Non-pigmented ciliary epithelial cell (primary cell): ENCODE measurements at places on chromosomes 5 and 9.
A peak's percentile ranks its signal among the peaks of the same experiment; 100 is the strongest.

GRCh38 chr5:118220556-118221195, 767.7 kb downstream of the DTWD2 start:
- DNase-seq, result no peak

DNA sequence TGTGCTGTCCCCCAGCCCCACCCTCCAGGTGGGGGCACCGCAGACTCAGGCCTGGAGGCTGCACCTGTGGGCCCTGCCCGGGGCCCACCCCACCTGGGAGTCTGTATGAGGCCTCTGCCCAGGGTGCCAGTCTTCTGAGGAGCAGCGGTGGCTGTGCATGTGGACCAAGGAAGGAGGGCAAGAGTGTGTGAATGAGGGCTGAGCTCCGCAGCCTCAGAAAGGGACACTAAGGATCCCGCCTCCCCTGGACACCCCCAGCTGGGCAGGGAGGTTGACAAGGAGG, 19.1 kb downstream of the FGD3 start:
- no peak for DNase-seq

GRCh38 chr5:153222936-153223335, 267.5 kb upstream of the GRIA1 start:
- DNase-seq, result peak; percentile 42

DNA sequence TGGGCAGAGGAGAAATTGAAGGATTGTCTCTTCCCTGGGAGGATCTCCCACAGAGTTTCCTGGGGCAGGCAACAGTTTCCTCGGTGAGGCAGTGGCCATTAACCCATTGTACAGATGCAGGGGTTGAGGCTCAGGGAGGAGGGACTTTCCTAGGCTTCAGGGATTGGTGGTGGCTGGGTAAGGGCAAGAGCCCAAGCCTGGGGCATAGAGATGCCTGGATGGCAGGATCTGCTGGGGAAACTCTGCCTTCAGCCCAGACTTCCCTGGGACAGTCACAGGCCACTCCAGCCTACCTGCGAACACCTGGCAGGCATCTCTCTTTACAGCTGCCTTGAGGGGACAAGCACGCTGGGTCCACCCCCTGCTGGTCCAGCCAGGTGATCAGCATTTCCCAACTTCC, 3.6 kb upstream of the CSF2 start:
- no peak for DNase-seq

- DNase-seq, result no peak
Measured at GRCh38 chr5:57292336-57292735, 118.5 kb downstream of the GPBP1 start.

DNA sequence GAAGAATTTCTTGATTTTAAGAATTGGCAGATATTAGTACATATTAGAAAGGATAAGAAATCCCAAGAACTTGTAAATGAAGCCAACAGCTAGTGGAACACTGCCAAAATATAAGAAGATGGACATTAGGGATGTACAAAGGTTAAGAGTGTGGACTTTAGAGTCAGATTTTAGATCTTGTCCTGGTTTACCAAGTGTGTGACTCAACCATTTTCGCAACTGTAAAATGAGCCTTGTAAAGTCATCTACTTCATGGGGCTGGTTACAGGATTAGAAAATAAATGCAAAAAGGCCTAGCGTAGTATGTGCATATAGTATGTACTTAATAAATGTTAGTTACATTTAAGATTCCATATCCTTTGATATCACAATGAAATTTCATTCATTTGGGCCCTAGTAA, 260.0 kb downstream of the RAB3C start:
- DNase-seq, result no peak

DNA sequence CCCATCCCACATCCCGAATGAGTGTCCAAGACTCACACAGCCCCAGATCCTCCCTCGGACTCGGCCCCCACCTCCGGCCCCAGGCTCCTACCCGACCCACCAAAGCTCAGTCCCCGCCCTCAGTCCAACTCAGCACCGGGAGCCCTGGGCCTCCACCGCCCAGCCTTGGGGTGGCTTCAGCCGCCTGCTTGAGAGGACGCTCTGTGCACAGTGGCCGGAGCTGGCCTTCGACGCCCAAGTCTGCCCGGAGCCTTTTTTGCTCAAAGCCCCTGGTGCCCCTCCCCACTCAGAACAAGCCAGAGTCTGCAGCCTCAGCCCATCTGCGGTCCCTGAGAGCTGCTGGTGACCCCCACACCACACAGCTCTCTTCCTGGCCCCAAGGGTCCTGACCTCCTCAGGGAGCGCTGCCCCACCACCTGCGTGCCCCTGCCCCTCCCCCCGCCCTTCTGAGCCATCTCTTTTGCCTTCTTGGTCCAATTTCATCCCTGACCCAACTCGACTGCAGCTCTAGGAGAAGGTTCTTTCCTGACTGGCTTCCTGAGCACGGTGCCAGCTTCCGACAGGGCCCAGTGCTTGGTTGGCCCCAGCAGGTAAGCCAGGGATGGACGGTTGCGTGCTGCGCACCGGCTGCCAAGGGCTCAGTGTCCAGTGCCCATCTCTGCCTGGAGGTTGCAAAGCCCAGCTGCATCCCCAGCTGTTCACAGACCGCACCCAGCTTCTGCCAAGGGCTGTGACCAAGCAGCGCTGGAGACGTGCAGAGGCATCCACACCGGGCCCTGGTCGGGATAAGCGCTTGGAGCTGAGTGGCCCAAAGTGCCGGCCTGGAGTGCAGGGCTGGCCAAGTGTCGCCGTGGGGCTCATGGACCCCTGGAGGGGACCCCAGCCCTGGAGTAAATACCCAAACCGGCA, 27.7 kb upstream of the NSMF start:
- DNase-seq, result no peak

DNA sequence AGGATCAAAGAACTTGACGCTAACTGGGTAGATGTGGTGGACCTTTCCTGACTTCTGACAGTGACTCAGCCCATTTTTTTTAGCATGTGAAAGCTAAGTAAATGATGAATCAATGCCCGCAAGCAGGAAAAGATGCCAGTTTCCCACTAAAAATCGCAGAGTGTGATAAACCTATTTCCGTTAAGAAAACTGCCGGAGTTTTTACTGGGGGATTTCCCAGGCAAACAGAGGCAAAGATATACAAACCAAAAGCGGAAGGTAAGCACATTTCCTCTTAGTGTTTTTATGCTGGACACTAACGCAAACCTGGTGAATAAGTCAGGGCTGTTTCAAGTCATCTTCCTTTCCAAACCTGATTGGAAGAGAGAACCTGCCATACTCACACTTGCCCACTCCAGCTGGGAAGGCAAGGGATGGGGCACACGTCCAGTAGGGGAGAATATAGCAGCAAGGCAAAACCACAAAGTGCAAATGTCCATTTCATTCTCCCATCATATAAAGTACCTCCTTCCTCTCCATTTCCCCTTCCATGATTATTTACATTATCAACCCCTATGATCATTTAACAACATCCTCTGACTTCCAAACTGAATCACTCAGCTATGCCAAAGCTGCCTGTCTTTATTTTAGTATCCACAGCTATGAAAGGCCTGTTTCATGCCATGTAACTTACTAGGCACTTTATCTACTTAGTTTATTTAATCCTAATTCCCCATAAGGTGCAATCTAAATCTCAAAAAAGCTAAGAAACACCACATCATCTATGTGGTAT, 349.7 kb upstream of the RFX3 start:
- DNase-seq, result peak; percentile 80

DNA sequence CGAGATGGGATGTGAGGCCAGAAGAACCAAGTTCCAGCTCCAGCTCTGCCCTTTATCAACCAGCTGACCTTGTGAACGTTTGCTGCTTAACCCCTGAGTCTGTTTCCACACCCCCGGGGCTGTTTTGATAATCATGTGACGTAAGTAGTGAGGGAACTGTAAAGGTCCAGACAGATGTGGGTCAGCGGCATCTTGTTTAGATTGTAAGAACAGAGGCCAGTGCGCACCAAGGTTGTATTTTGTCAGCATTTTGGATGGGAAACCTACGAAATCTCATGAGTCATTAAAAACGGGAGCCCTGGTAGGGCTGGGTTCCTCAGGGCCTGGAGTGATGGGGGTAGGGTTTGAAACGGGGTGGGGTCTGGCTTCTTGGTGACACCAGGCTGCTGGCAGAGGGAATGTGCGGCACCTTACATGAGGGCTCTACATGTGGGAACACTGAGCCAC, 13.8 kb upstream of the COL15A1 start:
- DNase-seq, result no peak

DNA sequence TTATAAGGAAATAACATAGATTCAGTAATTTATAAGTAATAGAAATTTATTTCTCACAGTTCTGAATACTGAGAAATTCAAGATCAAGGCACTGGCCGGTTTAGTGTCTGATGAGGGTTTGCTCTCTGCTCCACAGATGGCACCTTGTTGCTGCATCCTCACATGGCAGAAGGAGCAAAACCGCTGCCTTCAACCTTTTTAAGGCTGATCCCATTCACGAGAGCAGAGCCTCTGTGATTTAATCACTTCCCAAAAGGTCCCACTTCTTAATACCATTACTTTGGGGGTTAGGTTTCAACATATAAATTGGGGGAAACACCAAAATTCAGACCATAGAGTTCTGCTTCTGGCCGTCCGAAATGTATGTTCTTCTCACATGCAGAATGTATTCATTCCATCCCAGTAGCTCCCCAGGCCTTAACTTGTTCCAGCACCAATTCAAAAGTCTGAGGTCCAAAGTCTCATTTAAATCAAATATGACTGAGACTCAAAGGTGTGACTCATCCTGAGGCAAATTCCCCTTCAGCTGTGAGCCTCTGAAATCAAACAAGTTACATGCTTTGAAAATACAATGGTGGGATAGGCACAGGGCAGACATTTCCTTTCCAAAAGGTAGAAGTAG, 30.6 kb downstream of the BAAT start:
- DNase-seq, result no peak

GRCh38 chr5:133995341-133995740, 9.4 kb downstream of the VDAC1 start:
- DNase-seq, result no peak

GRCh38 chr9:83431101-83432060, 106.8 kb downstream of the FRMD3 start:
- DNase-seq, result no peak

- no peak for DNase-seq
Measured at GRCh38 chr5:169157064-169157463, 143.9 kb downstream of the SLIT3 start.

GRCh38 chr9:7976856-7977255, 177.3 kb upstream of the DMAC1 start:
- no peak for DNase-seq

DNA sequence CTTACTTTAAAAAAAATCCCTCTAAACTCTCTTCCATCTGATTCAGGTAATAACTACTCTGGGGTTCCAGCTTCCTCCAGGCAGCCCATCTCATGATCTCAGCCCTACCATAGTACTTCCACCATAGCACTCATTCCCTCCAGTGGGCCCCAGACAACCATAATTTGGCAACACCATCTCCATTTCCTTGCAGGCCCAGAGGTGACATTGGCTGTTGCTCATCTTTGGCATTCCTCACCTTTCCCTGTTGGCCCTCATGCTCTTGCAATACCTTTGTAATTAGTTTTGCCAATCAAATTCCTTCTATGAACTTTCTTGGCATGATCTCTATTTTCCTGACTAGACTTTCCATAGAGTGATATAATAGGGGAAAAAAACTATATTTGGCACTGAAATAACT, 60.1 kb downstream of the TAF11L14 start:
- DNase-seq, result no peak

DNA sequence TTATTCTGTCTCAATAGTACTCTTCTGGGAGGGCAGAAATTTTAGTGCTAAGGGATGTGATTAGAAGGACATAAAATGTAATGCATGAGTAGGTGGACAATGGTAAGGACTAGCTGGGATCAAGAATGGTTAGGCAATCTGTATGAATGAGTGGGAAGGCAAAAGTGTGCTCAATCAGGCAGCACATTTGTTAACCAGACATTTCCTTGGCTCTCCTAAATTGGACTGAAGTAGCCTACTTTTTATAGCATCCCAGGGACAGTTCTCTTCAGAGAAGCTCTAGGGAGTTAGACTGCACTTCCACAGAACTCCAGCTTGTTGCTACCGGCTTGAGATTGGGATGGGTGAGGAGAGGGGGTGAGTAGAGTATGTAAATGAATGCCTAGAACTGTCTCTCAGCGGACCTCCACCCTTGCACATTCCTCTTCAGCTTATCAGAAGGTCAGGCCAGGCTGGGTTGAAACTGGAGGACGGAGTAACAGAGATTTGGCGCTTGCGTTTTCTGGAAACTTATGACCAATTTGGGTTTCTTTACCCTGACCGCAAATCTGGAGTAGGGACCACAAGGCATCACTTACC, 19.0 kb upstream of the ARL14EPL start:
- DNase-seq, result no peak

DNA sequence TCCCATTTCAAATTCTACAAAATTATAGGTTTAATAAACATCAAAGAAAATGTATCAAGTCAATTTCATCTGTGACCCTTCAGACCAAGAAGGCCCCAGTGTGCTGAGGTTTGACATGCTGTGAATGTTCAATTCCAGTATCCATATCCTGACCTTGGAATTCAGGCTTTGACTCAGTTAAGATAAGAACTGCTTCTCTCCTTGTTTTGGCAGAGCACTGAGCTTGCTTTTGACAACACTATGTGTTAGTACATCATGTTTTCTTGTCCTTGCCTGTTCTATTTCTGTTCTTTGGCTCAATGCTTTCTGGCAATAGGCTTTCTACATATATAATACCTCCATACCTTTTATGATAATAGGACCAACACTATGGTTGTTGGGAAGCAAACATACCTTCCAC, 105.6 kb downstream of the PLCXD3 start:
- no peak for DNase-seq

- DNase-seq, result no peak
Measured at GRCh38 chr9:16293610-16294009, 576.9 kb downstream of the BNC2 start.

GRCh38 chr5:1731091-1731639, 68.5 kb downstream of the MRPL36 start:
- DNase-seq, result no peak

- DNase-seq, result no peak
Measured at GRCh38 chr9:120177121-120177520, 402.8 kb downstream of the CDK5RAP2 start.

- DNase-seq, result no peak
Measured at GRCh38 chr5:137589185-137589584, 90.1 kb upstream of the SPOCK1 start.

DNA sequence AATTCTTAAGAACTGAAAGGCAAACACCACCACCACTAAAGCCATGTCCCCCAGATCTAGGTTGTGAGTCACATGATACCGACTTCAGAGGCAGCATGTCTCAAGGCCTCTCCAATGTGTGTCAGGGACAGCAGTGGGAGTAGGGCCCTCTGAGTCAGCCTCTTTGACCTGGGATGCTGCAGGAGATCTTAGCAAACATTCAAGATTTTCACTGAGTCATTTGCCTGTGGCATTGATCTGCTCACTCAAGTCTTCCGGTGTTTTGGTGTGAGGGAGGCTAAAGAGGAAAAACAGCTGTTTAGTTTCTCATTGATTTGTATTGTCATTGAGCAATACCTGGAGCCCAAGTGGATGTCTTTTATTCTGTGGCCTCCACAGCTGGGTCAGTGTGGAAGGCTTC, 36.1 kb downstream of the TMC1 start:
- peak; percentile 91 for DNase-seq

DNA sequence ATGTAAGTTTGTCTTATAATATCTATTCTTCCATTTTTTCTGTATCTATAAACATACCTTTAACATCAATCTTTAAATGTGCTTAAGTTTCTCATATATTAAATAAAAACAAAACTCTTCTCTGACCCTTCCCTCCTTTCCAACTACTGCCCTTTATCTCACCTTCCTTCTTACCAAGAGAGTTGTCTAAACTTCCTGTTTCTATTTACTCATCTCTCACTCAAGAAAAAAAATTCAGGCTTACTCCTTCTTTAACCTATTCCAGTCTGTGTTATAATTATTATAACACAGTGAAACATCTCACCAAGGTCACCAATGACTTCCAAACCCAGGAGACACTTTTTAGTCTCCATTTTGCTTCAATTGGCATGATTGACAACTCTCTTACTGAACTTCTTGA, 140.9 kb downstream of the CCDC171 start:
- DNase-seq, result no peak
